ENCODE measurements at places on chromosomes 3 and 15. TPM values are rescaled to one million over a fixed set of nuclear protein-coding genes. Genes with fewer than 3 reads are reported as not detected.

DNA sequence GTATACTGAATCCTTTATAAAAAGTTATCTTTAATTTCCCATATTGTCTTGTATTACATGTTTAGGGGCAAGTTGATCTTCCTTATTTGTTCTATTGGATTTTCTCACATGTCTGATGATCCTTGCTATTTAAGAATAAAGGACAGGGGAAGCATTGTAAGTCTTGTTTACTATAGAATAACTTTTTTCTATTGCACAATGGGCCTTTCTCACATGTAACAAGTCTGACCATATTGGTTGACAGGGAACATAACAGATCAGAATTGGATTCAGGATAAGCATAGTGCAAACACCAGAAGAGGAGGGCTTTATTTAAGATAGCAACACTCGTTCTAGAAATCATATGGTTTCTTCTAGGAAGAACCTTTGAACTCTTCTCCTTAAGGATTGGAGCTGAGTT is 257.9 kb upstream of the RBMS3 start:
- no peak for DNase-seq

GRCh38 chr3:126954141-126954842 is 28.6 kb upstream of the PLXNA1 start:
- no peak for DNase-seq

GRCh38 chr3:57512166-57512565 is 32.0 kb downstream of the DNAH12 start:
- no peak for DNase-seq

DNA sequence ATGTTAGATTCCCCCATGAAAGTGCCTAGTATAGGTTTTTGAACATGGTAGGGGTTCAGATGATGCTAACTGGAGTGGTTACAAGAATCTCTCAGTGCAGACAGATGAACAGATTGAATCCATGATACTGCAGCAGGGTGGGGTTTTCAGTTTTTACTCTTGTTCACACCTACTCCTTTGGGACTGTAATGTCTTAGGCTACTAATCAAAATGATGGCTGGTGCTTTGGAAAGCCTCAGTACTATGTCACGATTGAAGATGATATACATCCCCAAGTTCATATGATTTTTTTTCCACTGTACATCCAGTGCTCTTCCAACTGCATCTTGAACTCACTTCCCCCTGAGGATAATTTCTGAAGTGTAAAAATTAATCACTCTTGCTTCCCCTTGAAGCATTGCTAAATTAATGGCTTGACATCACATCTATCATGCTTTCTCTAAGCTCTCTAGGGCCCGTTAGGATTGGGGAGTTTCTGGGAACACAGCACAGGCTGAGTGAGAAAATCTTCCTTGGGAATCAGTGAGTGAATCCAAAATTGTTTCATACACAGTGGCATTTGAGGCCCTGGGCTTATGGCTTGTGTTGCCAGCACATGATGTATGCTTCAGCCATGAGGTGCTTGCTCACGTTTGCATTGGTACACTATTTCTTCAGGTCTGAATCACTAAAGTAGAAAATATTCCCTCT is 115.0 kb upstream of the TPRG1 start:
- DNase-seq, result no peak

DNA sequence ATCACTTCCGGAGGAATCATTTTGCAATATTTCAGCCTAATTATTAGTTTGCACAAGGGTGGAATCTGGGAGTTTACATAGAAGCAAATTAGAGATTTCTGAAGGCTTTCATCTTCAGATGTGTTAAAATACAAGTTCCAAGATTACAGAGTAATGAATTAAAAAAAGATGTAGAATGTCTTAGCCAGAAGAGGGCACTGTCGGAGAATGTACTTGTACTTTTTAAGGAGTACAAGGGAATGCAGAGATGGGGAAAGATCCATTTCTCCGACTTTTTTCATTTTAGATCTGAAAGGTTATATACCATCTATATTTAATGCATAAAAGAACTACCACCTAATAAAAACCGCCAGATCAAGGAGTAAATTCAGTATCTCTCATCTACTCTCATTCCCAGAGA is 43.1 kb upstream of the WDR5B start:
- DNase-seq, result peak; percentile 48

- peak; percentile 19 for DNase-seq
Observed at GRCh38 chr15:43527016-43527801, 9.8 kb downstream of the MAP1A start.

GRCh38 chr15:65399001-65399706 is 21.4 kb upstream of the IGDCC3 start:
- no peak for DNase-seq

DNA sequence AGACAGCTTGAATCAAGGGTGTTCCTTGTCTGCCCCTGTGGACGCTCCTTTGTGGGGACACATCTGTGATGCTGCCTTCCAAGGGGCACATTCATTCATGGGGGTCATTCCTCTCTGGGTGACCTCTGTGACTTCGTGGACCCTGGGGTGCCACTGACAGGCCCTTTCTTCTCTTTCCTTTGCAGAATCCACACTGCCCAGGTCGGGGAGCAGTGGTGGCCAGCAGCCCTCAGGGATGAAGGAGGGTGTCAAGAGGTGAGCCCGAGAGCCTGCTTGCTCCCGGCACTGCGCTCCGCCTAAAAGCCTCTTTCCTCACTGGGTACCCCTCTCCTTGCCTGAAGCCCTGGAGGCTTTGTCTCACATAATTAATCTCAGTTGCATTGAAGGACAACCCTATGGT is 26.3 kb downstream of the CHCHD6 start:
- DNase-seq, result no peak

DNA sequence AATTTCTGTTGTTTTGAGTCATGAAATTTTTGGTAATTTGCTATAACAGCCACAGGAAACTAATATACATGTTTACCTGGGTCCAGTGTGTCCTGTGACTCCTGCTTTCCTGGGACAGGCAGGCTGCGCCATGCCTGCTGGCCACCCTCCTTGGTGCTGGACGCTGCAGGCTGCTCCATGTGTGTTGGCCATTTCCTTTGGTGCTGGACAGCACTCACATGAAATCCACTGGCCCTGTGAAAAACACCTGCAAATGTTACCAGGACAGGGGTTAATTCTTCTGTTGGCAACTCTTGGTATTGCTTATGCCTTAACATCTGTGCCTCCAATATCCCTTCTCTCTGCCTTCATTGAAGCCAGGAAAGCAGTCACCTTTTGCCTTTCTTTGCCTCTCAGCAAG is 86.9 kb upstream of the ATP10A start:
- no peak for DNase-seq

LIPC gene
- total RNA-seq, result not detected

PPARG gene
- not detected for total RNA-seq

GOLGA8O gene
- total RNA-seq, result not detected

SLC6A20 gene
- total RNA-seq, result not detected

ZKSCAN7 gene
- total RNA-seq, result 7.3 TPM

INKA1 gene
- total RNA-seq, result 5.7 TPM
